ENCODE measurements at places on chromosomes 3 and 15. TPM values are rescaled to one million over a fixed set of nuclear protein-coding genes. Genes with fewer than 3 reads are reported as not detected.

Gene WDR5B
- total RNA-seq, result 4.1 TPM

Gene CMC1
- 0.12 TPM for total RNA-seq

Gene SEMA6D
- 14.9 TPM for total RNA-seq

Gene NBEAL2
- 1.5 TPM for total RNA-seq

Gene GPR160
- total RNA-seq, result 0.15 TPM

Gene HYAL3
- total RNA-seq, result 4.0 TPM

Gene SLC33A1
- 25.3 TPM for total RNA-seq

Gene GOLGA6L4
- total RNA-seq, result 0.83 TPM

Gene CLPX
- total RNA-seq, result 26.7 TPM

Gene TRH
- not detected for total RNA-seq

Gene OPA1
- 62.5 TPM for total RNA-seq

Gene TIGIT
- not detected for total RNA-seq

Gene NOX5
- 0.12 TPM for total RNA-seq

Gene USF3
- total RNA-seq, result 3.2 TPM

Gene ERC2
- 0.47 TPM for total RNA-seq

Gene CEP152
- 5.4 TPM for total RNA-seq

Gene PIK3CB
- 8.0 TPM for total RNA-seq

Gene GOLGA8N
- total RNA-seq, result 4.2 TPM

Gene SNTN
- not detected for total RNA-seq

Measured in smooth muscle cell of the coronary artery (primary cell).